ENCODE measurements at places on chromosomes 2 and 18.

DNA sequence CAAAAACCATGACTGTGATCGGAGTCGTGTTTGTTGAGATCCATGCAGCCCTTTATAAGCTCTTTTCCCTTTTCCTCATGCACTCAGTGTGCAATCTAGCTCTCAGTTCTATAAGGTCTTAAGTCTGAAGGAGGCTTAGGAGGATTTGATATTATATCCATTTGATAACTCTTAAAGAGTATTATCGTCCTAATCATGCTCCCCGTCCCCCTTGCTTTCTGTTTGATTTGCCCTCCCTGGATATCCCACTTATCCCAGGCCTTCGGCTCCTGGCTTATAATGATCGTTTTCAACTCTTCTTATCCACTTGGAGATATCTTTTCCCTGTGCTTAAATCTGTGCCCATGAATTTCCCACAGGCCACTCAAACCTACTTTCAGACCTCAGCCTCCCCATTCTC, 1917.7 kb upstream of the PIK3C3 start:
- DNase-seq = no peak

GRCh38 chr18:11290786-11291185, 141.4 kb upstream of the PIEZO2 start:
- no peak for DNase-seq

DNA sequence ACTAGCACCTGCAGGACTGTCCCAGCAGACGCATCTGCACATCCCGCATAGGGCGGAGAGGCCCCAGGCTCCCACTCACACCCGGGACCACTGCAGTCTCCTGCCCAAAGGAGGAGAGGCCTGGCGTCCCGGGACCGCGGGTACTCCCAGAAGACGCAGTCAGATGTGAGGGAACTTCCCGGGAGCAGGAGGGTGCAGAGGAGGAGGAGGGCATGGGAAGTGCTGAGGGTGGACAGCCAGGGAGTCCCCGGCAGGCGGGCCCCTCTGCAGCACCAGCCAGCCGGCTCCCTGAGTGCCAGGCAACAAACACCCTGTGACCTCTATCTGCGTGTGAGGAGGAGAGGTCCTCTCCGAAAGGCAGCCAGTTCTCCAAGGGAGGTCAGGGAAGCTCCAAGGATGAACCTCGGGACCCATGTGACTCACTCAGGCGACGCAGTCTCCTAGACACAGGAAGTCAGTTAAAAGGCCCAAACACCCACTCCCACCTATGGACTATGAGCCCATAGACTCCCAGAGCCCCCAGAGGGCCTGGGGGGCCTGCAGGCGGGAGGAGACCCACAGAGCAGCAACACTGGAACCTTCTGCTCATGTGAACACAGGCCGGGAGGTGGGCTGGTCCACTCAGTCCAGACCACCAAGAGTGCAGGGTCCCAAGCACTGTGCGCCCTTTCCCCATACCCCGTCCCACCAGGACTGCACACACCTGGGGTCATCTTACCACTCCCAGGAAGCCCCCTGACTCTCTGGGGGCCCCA, 4.2 kb downstream of the PXDN start:
- no peak for DNase-seq

DNA sequence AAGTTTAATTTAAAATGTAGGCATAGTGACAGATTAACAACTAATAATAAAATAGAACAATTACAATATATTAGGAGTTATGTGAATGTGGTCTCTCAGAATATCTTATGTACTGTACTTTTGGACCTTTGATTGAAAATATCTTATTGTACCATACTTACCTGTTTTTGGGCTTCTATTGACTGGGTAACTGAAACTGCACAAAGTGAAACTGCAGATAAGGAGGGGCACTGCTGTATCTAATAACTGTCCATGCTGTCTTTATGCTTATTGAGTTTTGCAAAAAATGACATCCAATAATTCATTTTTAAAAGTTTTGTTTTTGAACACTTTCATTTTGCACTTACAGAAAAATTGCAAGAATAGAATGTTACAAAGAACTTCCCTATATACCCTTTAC, 19.9 kb downstream of the BIRC6 start:
- no peak for DNase-seq

GRCh38 chr2:9618410-9618809, 12.4 kb downstream of the YWHAQ start:
- DNase-seq = no peak

- no peak for DNase-seq
These were observed 719.4 kb upstream of the CELF4 start for GRCh38 chr18:38284972-38285371.

- DNase-seq = no peak
These were observed 349.1 kb upstream of the ACVR2A start for GRCh38 chr2:147495734-147496133.

DNA sequence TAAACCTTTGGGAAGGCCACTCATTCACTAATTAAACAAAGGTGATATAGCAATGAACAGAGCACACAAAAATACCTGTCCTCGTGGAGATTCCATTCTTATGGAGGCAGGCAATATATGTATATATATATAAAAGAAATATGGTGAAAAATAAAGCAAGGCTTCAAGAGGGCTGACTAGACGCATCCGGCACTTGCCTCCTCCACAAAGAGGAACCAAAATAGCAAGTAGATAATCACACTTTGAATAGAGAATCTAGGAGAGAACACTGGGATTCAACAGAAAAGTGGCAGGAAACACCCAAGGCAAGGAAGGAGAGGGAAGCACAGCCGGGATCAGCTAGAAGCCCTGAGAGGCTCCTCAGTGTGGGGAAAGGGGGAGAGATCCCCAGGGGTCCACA, 218.4 kb upstream of the FOSL2 start:
- DNase-seq = no peak

DNA sequence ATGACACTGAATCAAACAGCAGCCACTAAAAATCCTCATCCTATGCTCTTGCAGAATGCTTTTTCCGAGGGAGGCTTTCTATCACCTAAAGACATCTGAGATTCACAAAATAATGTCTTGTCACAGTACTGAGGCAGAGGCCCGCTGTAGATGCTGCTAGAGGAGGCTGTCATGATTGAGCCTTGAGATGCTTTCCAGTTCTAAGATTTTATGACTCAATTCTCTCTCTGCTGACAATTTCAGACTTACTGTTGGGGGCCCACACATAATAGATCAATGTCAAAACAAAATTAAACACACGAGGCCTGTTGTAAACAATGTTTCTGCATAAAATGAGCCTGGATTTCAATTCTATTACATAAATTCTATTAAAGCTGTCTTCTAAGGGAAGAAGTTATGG, 132.7 kb upstream of the ARL4C start:
- DNase-seq = no peak

DNA sequence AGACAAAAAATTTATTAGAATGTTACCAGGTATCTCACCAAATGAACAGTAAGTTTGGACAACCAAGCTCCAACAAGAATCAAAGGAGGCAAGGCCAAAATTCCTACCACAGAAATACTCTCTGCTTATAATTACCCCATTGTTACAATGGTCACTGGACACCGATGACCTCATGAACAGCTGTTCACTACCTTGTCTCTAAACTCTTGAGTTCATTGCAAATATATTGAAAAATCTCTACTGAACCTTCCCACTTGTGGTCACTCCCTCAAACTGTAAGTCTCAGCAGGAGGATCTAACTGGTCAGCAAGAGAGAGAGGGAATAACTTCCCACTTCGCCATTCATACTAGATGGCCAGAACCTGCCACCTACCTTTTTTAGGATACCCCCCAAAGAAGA, 50.0 kb downstream of the ERBB4 start:
- DNase-seq = no peak

GRCh38 chr2:33091541-33092123, 144.9 kb downstream of the LTBP1 start:
- no peak for DNase-seq

DNA sequence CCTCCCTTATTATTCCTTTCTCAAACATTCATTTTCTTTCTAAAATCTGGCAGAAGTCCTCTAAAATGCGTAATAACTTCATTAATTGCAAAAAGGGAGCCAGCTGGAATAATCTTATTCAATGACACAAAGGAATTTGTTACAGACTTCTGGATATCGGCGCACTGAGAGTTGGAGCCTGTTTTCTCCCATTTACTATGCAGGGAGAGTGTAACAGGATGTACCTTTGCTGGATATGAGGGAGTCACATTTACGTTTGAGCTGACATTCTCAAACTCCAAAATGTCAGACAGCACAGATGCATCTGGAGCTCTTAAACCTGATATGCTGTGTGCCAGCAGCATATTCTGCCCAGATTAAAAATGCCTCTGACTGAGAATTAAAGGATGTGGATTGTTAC, 275.3 kb downstream of the TMX3 start:
- no peak for DNase-seq

DNA sequence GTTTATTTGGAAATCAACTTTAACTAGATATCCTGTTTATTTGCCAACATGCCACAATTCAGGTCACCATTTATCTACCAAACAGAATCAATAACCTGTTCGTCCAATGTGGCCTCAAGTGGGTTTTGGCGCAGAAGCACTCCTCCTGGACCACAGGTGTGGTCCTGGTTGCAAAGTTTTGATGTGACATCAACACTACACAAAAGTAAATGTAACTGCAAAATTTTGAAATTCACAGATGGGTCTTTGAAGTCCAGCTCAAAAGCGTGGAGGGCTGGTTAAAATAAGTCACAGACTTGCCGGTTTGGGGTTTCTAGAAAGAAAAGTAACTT, 474 bp upstream of the GCA start:
- DNase-seq = no peak

GRCh38 chr18:76264198-76264875, 230.7 kb downstream of the ZNF516 start:
- no peak for DNase-seq

Data from activated naive CD4-positive, alpha-beta T cell treated with Interleukin-2 at 50 U/mL for 16 hours (primary cell).